Endodermal cell (in vitro differentiated cells): ENCODE measurements at places on chromosomes 2 and 18.

DNA sequence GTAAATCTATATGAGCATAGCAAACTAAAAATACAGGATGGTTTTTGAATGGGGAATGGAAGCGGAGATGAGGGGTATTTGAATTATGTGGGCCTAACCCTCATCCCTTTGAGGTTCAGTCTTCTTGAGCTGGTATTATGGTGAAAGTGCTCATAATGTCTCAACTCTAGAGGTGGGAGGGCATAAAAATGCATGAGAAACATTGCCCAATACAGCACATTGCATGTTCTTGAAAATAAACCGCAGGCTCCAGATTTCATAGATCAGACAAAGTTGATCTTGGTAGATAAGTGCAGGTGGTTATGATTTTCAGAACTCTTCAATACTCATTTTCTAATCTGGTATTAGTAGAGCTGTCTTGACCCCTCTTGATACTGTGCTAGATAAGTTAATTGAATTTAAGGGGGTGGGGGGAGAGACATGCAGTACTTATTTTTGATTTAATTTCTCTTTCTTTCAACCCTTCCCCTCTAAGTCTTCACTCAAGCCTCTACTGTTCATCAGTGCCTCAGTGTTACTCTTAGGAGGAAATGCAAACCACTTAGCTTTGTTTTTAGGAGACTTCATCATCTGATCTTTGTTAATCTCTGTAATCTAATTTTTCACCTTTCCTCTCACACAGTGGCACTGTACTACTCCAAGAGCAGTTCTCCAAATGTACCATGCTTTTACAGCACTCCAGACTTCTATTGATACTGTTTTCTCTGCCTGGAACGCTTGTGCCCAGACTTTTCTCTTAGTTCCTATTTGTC lies 22.2 kb downstream of the XRCC5 start:
- DNase-seq: no peak

DNA sequence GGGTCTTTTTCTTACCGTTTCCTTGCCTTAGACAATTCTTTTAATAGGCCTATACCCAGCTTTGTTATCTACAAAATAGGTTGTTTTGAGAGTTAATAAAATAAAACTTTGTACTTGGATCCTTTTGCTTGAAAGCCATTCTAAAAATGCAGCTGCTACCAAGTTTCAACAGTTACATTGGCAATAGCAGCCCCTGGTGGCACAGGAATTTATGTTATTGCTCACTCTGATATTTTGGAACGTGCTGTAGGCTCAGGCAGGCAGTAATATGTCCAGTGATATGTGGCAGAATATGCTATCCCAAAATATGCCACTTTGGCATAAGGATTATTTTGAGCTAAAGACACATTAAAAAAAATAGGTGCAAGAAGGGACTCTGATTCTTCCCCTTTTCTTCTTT lies 6.7 kb upstream of the COMMD1 start:
- no peak for DNase-seq

GRCh38 chr18:78736015-78736690 lies 243.5 kb upstream of the SALL3 start:
- no peak for DNase-seq

- no peak for DNase-seq
Measured at GRCh38 chr18:32200766-32201165, 10.9 kb downstream of the MEP1B start.

- no peak for DNase-seq
Measured at GRCh38 chr2:127085317-127085681, 21.7 kb downstream of the BIN1 start.

DNA sequence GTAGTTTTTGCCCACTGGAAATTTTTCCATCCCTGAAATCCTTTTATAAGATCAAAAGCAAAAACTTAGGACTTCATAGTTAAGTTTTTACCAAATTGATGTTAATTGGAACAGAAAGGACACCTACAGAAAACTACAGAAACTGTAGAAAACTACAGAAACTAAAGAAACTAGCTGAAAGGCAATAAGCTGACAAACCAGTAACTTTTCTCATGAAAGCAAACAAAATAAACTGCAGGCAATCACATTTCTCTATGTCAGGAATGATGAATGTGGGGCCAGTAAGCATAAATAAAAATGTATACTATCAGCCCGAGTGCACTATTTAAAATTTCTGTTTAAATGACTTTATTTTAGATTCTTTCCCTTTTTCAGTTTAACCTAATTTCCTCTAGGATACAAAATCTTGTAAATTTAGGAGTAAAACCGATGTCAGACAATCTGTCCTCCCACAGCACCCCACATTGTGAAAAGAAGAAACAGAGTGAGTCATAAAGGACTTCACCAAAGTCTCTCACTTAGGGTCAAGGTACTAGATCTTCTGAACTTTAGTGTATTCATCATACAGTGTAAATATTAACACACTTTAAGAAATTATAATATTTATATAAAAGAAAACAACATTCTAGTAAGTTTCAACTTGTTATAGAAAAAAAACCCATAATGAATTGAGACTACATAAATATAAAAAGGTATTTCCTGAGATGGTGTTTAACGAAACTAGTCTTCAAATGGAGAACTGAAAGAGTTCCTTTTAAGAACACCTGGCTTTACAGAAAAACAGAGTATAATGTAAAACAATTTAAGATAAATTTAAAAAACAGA lies 46.6 kb downstream of the USP40 start:
- DNase-seq: no peak

- DNase-seq: peak; percentile 48
Measured at GRCh38 chr18:2351126-2351850, 220.0 kb downstream of the METTL4 start.

DNA sequence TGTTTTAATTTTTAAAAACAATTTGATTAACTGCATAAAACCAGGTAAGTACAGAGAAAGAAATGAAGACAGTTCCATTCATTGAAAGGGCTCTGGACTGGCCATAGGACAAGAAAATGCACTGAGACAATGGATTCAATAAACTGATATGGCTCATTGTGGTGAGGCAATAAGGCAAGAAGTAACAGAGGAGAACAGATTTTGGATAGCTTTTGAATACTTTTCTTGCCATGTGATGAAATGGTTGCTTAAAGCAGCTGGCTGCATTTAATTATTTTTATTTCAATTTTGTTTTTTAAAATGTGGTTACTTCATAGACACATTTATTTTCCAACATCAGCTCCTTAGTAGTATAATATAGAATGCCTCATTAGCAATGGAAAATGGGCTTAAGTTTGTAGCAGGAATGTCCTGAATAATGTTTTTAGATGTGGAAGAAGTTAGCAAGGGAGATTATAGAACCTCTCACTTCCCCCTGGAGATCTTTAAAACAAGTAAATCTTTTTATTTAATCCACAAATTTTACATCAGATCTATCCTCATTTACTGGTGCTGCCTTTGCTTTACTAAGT lies 646.9 kb upstream of the ZEB2 start:
- DNase-seq: no peak

- DNase-seq: no peak
Measured at GRCh38 chr2:60523963-60524362, 29.5 kb downstream of the BCL11A start.

GRCh38 chr2:112301171-112301584 lies 25.8 kb downstream of the ZC3H6 start:
- DNase-seq: no peak

GRCh38 chr2:170324640-170325046 lies 146.7 kb downstream of the MYO3B start:
- peak; percentile 97 for DNase-seq

GRCh38 chr2:69995511-69995910 lies 34.1 kb upstream of the ASPRV1 start:
- DNase-seq: peak; percentile 45

DNA sequence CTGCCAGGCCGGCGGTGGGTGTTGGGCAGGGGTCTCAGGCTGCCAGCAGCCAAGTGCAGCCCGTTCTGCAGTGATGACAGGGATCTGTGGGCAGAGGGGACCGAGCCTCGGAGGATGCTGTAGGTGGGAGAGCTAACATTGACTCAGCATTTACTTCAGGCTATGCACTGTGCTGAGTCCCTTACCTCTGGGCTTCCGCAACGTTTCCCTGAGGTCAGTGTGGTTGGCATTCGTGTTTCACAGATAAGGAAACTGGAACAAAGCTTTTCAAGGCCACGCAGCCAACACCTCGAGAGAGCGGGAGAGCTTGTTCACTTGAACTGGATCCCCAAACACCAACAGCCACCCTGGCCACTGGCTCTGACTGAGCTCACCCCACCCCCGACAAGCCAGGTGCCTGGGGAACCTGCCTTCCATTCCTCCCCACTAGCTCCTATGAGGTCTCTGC lies 839 bp upstream of the GPR148 start:
- no peak for DNase-seq

DNA sequence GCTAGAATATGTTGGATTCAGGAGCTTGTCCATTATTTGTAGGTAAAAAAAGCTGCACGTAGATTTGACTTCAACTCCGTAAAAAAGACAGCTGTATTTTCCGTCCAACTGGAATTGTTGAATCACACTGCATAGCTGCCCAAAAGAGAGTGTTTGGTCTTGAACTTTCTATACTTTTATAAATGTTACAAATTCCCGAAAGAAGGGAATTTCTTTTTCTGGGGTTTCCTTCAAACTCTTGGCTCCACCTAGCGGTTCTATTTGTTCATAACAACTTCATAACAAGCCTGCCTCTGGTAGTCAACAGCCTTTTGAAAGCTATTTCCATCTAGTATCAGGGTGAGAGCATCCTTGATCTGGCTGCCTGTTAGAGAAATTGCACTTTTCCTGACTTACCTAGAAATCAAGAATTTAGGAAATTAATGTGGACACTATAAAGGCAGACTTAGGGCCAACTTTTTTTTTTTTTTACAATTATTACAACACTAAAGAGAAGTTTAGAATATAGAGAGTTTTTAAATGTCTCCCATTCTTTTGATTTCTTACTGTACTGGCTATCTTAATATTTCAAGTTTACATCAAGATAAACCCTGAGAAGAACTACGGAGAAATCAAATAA lies 48.1 kb downstream of the TMEM185B start:
- no peak for DNase-seq

GRCh38 chr2:33158482-33159003 lies 211.8 kb downstream of the LTBP1 start:
- DNase-seq: no peak

DNA sequence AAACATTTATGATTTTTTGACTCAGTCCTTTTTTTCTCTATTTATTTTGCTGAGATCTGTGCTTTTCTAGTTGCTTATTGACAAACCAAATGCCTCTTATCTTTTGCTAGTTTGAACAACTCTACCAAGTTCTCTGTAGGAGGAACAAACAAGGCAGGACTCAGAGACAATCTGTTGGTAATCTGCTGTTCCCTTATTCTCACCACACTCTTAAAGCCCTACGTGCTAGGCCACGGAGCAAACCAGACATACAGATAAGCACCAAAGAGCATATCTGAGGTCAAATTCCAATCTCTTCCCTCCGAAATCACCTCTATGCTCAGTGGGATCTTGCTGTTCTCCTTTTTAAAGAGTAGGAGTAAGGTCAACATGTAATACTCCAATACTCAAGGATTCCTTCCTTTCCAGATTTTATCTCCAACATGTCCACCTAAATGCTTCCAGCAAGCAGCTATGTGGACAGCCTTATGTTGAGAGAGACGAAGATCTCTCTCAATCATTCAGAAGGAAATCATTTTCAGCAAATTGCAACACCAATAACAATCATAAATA lies 18.4 kb downstream of the FN1 start:
- DNase-seq: no peak

GRCh38 chr18:32152705-32153448 lies 37.0 kb upstream of the MEP1B start:
- DNase-seq: no peak

DNA sequence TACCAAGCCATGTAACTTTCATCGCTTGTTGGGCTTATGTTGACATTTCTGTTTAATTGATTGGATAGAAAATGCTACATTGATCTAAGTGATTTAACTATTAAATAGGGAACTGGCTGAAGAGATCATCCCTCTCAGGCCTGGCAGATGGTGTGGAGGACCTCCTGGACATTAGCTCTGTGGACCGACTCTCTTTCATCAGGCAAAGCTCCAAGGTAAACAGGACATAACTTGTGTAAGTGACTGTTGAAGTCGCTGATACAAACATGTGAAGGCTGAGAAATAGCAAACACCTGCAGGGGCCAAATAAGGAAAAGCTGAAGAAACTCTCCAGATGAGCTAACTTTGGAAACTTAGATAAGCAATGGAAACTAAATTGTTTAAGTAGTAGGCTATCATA lies 68.8 kb downstream of the UNC80 start:
- DNase-seq: no peak

DNA sequence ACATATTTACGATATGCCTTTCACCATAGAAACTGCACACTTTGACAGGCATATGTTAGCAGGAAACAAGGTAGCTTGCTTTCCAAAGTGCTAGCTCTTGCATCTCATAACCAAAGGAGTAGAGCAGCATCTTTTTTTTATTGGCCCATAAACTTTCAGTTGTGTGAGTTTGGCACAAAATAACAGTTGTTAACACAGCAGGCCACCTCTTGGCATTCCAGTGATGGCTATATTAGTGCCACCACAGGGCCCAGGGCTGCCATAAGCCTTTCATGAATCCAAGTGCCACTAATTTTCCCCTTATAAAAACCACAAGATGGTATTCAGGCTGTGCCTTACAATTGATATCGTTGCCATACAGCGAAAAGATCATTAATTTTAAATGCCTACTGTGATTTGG lies 40.3 kb upstream of the KLF7 start:
- DNase-seq: no peak

- peak; percentile 40 for DNase-seq
Measured at GRCh38 chr2:42964439-42965083, 172.2 kb upstream of the HAAO start.

DNA sequence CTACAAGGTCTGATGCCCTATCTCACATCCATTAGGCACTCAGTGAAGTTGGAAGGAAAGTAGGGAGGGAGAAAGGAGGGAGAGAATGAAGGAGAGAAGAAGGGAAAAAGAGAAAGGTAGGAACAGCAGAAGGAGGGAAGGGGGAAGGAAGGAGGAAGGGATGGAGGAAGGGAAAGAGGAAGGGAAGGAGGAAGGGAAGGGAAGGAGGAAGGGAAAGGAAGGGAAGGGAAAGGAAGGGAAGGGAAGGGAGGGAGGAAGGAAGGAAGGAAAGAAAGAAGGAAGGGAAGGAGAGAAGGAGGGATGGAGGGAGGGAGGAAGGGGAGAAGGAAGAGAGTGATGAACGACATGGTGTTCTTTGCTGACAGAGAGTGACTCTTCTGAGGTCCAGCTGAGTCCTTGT lies 468.9 kb upstream of the MYT1L start:
- no peak for DNase-seq

GRCh38 chr2:6922201-6922656 lies 5.0 kb downstream of the RNF144A start:
- no peak for DNase-seq

- no peak for DNase-seq
Measured at GRCh38 chr2:113209011-113209645, 35.4 kb downstream of the PSD4 start.

DNA sequence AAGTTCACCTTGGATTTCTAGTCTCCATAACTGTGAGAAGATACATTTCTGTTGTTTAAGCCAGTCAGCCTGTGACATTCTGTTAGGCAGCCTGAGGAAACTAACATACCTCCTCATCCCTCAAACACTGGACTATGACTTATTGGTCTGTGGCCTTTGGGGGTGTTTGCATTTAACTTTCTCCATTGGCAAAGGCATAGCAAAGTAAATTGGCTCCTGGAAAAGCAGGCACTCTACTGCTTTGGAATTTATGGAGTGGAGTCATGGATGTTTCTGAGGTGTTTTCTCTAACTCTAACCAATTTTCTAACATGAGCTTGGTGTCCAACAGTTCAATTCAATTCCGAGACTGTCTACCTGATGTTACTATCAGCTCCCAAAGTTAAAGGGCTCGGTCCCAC lies 48.9 kb upstream of the CTLA4 start:
- no peak for DNase-seq

GRCh38 chr2:142180820-142181533 lies 50.2 kb upstream of the LRP1B start:
- peak; percentile 92 for DNase-seq
